Stomach (tissue), 19 donors: ENCODE measurements at places on chromosomes 5 and 9. TPM values are rescaled to one million over a fixed set of nuclear protein-coding genes. Genes with fewer than 3 reads are reported as not detected.

- no peaks in the 10 kb centered on the region for H3K4me1 ChIP-seq
- no peak overlapping the region for H3K4me3 ChIP-seq
- DNase-seq = no peak
- H3K36me3 ChIP-seq = no peaks in the 10 kb centered on the region
Observed at GRCh38 chr5:154179846-154180710, 10.5 kb upstream of the GALNT10 start.

Gene SLC36A2
- not detected for total RNA-seq

GRCh38 chr5:67182301-67182790 lies 14.3 kb downstream of the CD180 start:
- H3K4me3 ChIP-seq = no peak overlapping the region
- no peaks in the 10 kb centered on the region for H3K27me3 ChIP-seq
- H3K36me3 ChIP-seq = no peaks in the 10 kb centered on the region
- DNase-seq = peak; percentile 73

DNA sequence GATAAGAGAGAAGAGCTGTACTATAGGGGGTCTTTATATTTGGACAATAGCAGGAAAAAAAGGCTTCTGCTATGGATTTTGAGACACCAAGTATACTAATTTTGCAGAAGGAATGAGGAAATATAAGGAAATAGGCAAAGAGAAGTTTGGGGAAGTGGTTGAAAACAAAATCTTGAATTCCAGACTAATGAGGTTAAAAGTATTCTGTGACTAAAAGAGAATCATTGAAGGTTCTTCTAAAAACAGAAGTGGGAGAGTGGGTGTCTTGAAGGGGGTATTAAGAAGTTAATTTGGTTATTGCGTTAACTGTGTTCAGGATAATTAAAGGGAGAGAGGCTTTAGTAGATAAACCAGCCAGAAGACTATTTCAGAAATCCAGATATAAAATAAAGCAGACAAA lies 148.7 kb downstream of the RFK start:
- H3K4me1 ChIP-seq = no peaks in the 10 kb centered on the region
- no peak overlapping the region for H3K27ac ChIP-seq
- H3K27me3 ChIP-seq = no peaks in the 10 kb centered on the region
